ENCODE measurements at places on chromosomes 16 and 17.

DNA sequence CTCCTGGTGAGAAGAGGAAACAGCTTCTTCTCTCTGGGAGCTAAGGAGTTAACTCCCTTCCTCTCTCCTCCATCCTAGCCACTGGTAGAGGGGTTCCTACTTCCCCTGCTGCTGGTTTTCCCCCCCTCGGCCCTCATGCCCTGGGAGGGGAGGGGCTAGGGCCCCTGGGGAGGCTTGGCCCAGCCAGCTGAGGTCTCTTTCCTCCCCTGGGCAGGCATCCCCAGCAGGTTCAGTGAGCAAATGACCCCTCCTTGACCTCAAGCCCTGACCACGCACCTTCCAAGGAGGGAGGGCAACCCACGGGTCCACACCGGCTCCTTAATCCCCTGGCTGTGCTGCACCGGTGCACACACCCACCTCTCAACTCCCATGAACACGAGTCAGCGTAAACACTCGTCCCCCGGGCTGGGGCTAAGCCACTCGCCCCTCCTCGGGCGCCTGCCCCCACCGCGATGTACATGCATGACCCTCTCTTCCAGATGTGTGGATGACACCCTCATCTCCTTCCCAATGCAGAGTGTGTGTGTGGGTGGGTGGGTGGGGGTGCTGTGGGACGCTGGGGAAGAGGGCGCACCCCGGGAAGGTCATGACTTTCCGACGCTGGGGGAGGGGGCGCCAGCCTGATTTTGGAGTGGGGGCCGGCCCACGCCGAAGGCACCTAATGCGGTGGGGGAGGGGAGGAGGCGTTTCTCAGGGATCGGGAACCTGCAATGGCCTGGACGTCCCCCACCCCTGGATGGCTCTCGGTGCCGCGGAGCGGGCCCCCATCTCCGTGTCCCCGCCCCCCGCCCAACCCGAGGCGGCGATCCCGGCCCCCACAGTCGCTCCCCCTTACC is 33.7 kb downstream of the SRCIN1 start:
- no peak for DNase-seq

- no peak for DNase-seq
These were observed 154.4 kb downstream of the CLEC16A start for GRCh38 chr16:11098601-11099390.

DNA sequence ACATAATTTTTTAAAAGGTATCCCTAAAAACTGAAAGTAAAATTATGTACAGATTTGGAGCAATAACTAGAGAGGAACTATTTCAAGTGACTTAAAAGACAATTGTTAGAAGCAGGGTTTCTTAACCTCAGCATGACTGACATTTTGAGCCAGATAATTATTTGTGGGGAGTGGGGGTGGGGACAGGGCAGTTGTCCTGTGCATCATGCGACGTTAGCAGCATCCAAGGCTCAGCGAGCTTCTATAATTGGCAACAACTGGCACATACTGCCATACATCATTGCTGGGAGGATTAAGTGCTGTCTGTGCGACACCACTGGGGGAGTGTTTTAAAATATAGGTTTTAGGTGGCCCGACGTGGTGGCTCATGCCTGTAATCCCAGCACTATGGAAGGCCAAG is 27.1 kb downstream of the GABARAPL2 start:
- no peak for DNase-seq

DNA sequence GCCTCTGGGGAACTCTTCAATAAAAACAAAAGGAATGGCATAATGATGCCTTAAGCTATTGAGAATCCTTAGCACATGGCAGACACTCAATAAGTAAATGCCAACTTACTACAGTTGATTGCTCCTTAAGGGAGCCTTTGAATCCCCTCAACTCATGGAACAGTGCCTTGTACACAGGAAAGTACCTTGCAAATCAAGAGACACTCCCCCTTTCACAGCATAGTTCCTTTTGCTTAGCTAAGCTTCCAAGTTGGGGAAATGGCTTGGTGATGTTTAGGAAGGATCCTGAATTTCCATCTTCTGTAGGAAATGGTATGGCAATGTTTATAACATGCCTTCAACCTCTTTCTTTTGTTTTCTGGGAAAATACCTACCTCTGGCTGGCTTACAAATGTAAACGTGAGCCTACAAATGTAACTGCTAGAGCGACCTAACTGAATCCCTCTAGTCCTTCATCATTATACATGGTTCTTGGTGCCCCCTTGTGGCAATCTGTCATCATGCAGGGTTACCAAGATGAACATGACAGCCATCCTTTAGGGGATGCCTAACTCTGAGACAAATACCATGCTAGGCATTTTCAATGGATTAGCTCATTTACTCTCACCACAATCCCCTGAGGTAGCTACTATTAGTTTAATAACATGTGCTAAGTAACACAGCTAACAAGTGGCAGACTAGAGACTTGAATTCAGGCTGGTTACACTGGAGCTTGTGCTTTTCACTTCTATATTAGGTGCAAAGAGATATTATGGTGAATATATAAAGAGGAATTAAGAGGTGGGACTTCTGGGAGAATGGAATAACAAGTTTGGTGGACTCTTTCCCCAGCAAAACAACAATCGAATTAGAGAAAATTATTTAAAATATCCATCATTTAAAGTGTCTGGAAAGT is 65.0 kb downstream of the MMD start:
- DNase-seq, result no peak

DNA sequence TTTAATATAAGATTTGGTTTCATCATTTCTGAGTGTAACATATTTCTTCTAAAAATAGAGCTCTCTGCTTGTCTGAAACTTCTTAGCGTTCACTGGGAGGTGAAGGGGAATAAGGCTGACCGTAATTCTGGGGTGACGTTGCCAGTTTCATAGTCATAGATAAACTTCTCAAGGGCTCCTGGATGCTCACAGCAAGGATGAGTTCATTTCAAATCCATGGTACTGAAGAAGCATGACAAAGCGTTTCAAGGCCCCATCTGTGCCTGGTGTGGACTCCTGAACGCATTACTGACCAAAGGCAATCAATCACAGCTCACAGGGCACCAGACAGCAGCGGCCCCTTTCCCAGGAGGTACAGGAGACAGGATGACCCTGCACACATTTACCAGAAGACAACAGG is 12.0 kb upstream of the EVPL start:
- DNase-seq, result no peak

DNA sequence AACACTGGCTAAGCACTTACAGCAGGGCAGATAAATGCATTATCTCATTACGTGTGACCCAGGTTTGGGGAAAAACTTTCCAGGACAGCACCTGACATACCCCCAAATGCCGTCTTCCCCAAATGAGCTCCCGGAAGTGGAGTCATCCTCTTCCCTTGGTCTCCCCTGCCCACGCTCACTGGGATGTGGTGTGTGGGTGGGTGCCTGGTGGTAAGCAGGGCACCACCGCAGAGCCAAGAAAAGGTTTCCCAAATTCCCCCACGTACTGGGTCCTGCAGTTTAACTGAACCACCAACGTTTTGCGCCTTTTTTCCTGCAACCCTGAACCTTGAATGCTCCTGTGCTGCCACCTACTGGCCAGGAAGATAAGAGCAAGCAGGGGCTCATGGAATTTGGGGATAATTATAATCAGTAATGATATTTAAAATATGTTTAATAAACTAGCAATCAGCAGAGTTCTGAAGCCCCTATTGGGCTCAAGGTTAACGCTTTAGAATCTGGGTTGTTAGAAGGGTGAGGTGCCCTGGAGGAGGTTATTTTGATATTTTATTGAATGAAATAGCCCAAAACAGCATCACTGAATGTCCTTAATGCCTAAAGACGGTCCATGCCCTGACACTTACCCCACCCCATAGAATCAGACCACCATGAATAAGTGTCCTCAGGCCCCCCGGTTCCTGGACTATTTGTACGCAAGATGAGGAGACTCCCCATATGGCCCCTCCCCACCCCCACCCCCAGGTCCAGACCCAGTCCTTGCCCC is 8.0 kb downstream of the SPPL2C start:
- DNase-seq, result peak; percentile 18

DNA sequence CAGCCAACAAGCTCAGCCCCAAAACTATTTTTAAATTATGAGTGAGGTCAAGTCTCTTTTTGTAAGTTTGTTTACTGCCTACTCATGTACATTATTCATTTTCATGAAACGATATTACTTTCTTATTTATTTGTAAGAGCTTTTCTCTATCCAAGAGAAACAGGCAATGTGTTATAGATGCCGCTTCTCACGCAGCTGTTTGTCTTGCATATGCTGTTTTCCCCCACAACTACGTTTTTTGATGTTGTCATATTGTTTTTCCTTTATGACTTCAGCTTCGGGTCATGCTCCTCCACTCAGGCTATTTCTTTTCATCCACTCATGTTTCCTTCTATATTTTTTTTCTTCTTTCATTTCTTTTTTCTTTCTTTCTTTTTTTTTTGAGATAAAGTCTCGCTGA is 20.0 kb downstream of the ITGAE start:
- no peak for DNase-seq

DNA sequence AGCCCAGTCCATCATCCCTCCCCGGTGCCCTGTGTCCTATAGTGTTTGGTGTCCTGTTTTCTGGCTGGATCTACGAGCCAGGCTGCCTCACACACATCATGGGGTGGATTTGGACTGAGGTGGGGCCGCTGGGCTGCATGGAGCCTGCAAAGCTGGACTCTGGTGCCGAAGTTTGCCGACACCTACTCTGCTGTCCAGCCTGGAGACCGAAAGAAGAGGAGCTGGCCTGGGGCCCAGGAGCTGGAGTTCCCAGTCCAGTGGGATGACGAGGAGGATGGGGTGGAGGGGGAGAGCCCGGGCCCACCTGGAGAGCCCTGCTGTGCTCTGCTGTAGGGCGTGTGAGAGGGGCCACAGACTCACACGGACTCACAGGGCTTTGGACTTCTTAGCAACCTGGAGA is 40.3 kb upstream of the ENPP7 start:
- DNase-seq, result no peak

- DNase-seq, result peak; percentile 32
These were observed 21.2 kb upstream of the EIF1 start for GRCh38 chr17:41667280-41668041.

- DNase-seq, result peak; percentile 93
These were observed at the start of gene PLSCR3 for GRCh38 chr17:7394452-7395191. TSS of gene PLSCR3 (minus strand) at chr17:7394525. CDS start at chr17:7394110, 415 bp downstream.

- no peak for DNase-seq
These were observed 62.5 kb downstream of the WDR59 start for GRCh38 chr16:74922150-74923138.

GRCh38 chr16:58497935-58498334 is 2.0 kb upstream of the NDRG4 start:
- DNase-seq, result no peak

DNA sequence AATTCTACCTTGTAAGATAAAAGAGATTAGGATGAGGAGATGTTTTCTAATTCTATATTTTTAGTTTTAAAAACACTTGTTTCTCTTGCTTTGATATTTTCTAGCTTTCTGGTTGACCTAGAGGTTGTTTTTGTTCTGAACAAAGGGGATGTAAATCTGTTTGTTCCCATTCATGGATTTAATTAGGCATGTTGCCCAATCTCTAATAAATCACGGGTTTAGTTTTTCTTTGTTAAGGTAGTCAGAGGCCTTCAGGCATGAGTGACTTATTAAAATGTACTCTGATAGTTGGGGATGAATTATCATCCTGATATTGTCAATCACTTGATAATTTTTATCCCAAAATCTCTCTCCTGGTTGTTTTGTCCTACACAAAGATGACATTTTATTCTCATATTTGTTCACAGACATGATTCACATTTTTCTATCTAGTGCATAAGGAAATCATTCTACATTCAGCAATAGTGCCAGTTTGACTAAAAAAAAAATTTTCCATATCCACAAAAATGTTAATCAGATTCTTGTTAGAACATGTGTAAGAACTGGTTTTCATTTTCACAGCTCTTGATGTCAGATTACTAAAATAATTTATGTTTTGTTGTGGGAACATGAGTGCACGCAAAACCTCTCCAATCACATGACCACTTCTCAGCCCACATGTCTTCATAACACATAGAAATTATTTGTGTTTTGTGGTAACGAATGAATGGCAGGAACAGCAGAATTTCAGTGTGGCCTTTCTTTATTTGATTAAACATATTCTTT is 95.7 kb upstream of the AKTIP start:
- no peak for DNase-seq

GRCh38 chr17:6910987-6911603 is 79.6 kb upstream of the TEKT1 start:
- peak; percentile 58 for DNase-seq

DNA sequence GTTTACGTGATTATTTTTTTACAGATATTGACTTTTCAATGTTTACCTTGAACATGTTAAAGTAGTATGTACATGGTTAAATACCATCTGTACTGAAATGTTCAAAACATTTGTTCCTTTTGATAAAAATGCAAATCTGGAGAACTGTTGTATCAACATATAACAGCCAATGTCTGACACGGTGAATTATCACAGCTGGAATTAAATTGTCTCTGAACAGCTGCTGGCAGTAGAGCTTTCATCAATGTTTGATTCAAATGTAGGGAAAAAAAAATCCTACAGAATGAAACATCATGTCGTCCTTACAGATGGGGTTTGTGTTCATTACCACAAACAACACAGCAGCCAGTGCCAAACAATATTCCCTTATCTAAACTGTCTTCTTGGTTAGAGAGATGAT is 79.9 kb downstream of the TOX3 start:
- DNase-seq, result no peak

GRCh38 chr16:30472328-30472942 is at the start of gene ITGAL:
TSS of gene ITGAL (plus strand) at chr16:30472742. CDS start at chr16:30472838, 96 bp downstream.
- peak; percentile 32 for DNase-seq
